ENCODE measurements at places on chromosomes 2 and 18.

GRCh38 chr2:175002547-175003274 is 2.5 kb downstream of the CHN1 start:
- DNase-seq = no peak

GRCh38 chr2:38666556-38666910 is 619 bp downstream of the GALM start:
- no peak for DNase-seq

- no peak for DNase-seq
Observed at GRCh38 chr2:102620332-102620731, 979 bp downstream of the SLC9A2 start.

GRCh38 chr2:165407466-165407865 is 62.0 kb upstream of the CSRNP3 start:
- DNase-seq = no peak

- DNase-seq = no peak
Observed at GRCh38 chr2:197377670-197378069, 57.2 kb downstream of the SF3B1 start.

GRCh38 chr2:151230627-151231140 is 31.0 kb downstream of the RBM43 start:
- DNase-seq = no peak

DNA sequence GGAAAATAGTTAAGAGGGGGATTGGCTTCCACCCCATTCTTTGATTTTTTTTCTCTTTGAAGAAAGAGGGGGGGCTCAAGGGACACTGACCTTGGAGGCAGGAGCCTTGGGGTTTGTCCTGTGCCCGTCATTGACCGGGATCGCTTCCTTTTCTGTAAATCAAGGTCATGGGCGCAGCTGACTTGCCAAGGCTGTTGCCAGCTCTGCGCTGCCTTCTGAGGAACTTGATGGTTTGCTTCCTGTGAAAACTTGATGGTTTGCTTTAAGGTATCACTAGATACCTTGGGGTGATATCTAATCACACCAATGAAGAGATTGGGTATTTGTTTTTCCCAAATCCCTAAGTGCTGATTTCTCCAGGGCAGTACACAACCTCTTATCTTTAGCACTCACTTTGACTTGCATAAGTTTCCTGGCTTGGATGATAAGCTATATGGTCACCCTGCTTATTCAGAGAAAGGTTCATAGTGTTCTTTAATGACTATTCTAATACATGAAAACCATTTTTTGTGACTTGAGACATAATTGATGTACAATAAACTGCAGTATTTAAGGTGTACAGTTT is 56.0 kb downstream of the DGKD start:
- DNase-seq = no peak
